NCI-H1436 (cell line): ENCODE measurements at places on chromosomes 3 and 15.
A peak's percentile ranks its signal among the peaks of the same experiment; 100 is the strongest.

- DNase-seq = no peak
Observed at GRCh38 chr15:45611305-45611704, 23.5 kb upstream of the SQOR start.

DNA sequence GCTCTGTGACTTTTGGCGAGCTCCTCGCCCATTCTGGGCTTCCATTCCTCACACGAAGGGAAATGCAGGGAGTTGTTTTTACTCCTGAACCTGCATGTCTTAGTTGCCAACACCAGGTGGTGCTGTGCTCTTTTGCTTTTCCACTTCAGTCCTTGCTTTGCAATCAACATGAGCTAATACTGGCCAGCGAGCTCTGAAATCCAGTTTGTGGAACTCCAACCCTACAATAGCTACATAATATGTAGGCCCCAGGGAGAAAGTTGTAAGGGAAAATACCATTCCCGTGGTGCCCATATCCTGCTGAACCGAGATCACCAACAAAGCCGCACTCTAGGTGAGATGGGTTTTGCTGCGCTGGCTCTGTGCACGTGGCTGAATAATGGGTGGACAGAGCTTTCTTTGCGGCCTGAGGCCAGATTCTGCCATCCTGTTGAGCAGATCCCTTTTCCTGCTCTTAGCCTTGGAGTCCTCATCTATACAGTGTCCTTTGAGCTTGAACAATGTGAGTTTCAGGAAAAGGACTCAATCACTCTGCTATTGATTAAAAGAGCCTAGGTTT lies 25.0 kb downstream of the LSM3 start:
- peak; percentile 11 for DNase-seq

- DNase-seq = no peak
Observed at GRCh38 chr15:73226093-73226814, 142.5 kb downstream of the HCN4 start.

DNA sequence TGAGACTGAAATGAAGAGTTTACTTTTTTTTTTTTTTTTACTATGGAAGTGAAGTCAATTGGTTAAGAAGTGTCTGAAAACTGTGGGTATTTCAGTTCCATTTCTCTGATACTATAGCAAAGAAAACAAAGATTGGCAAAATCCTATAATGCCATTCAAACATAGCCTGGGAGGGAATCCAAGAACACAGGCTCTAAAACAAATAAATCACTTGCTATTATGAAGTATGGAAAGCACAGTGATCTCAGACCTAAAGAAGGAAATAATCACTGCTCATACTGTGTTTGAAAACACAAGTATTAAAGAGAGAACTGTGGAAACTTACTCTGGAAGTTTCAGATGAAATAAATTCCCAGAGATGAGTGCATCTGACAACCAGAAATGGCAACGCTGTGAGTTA lies 12.0 kb downstream of the SAMMSON start:
- DNase-seq = no peak

DNA sequence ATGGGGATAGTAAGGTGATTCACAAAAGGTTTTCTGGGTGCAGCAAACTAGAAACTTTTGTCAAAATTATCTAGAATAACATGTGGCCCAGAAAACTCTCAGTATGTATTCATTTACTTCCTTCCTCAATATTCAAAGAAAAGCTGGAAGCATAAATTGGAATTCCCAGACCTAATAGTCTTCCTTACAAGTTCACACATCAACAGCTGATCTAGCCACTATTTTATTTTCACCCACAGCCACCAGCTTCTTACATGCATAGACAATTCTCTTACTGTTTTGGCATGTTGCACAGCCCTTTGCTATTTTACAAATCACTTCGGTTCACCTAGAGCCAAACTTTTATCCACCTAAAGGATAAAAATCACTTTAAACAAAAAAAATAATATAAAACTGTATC lies 647.8 kb upstream of the CCDC54 start:
- DNase-seq = no peak

- DNase-seq = no peak
Observed at GRCh38 chr3:42961633-42962032, 17.5 kb upstream of the GASK1A start.

GRCh38 chr3:150038830-150039229 lies 68.1 kb upstream of the PFN2 start:
- DNase-seq = no peak
